ENCODE measurements at places on chromosomes 6 and 20.

DNA sequence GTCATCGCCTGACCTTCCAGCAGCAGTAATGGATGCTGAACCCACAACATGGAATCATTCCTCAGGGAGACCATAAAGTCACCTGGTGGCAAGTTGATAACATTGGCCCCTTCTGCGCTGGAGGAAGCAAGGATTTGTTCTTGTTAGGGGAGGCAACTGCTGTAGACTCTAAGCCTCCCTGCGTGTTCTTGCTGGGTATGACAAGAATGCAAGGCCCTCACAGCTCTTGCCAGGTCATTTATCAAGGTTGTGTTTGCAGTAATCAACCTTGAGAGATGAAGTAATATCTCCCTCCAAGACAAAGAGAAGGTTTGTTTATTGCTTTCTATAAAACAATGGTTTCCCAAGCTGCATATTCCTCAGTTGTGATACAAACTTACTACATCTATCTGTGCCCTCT is 80.9 kb downstream of the PERP start:
- no peak for DNase-seq

DNA sequence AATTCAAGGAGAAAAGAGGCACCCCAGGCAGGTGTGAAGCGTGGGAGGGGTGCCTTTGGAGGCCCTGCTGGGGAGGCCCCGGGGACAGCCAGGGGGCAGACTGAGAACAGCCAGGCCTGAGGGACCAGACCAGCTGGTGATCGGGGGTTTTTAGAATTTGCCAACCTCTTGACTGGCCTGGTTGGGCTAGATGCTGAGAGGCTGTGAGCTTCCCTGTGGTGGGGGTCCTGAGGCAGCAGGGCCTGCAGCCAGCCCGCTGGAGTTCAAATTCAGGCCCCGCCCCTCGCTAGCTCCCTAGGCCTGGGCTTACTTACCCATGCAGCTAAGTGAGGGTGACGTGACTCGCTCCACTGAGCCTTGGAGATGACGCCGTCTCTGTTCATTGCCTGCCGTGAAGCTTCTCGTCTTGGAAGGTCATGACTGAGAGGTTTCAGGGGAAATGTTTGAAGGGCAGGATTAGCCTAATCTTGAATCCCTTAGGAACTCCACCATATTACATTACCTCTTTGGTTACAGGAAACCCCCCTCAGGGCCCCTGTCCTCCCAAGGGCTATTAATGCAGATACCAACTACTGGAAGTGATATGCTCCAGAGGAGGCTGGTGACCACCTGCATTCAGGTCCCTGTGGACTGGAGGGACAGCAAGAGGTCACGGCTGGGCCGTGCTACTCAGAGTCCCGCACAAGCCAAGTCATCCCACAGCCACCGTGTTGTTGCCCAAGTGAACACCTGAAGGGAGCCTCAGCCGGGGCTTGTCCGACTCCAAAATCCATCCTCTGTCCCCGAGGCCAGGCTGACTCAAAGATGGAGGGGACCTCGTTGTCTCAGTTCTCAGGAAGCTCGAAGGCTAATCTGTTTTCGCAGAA is 73.9 kb upstream of the DUSP22 start:
- DNase-seq, result peak; percentile 87

DNA sequence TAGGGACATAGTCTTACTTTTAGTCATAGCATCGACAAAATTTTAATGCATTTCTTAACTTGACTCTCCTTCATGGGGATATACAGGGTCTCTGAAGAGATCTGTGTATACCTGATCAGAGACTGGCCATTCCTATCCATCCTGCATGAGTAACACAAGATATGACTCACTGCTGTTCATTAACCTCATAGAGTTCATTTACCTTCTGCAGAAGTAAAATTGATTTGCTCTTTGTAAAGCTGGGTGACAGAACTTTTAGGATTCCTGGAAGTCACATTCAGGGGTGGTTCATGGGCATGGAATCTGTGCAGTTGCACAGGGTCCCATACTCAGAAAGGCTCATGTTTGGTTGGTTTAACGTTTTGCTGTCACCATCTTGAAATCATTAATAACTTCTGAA is 53.2 kb downstream of the PDE7B start:
- DNase-seq, result no peak

GRCh38 chr6:56334937-56335336 is 87.6 kb upstream of the COL21A1 start:
- DNase-seq, result no peak

DNA sequence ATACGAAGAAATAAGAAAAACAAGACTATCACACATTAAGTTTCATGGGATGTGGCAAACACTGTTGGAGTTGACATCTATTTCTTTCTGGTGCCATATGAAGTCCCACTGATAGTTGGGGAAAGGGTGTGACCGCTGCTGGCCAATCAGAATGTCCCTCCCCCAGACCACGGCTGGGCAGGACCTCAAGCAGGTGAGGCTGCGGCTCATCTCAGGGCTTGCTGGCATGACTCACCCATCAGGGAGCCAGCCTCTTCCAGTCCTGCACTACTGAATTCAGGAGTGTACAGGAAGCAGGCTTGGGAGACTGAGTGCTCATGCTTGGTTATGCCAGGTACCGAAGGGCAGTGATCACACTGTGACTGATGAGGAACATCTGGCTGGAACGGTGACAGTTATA is 18.9 kb downstream of the PREP start:
- no peak for DNase-seq

GRCh38 chr6:56682635-56683034 is 39.9 kb upstream of the DST start:
- DNase-seq, result no peak

GRCh38 chr20:52083627-52084232 is 107.8 kb downstream of the ZFP64 start:
- DNase-seq, result peak; percentile 64

DNA sequence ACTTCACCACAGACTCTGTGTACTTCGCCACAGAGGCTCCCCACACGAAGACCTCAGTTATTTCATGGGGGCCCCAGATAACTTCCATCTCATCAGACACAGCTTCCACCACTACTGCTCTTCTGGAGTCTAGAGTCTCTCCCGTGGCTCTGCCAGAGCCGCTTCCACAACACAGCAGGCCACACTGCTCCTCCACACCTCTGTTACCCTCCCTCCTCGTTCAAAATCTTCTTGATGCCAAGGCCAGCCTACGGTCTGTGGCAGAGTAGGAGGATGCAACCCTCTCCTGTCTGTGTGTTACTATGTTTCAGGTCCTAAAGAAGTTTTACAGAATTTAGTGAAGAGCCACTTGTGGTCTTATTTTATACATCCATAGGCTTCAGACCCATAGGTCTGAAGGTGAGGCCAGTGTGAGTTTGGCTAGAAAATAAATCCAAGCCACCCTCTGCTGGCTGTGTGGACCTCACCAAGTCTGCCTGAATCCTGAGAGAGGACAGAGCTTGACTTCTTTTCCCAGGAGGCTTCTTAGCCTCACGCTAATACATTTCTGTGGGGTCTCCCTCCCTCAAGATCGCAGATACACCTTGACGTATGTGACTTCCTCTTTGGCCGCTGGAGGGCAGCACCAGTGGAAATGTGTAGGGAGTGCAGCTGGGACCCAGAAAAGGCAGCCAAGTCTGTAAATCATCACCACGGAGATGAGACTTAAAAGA is 197.7 kb downstream of the FAXC start:
- peak; percentile 45 for DNase-seq

- DNase-seq, result no peak
Observed at GRCh38 chr6:56575736-56576135, 67.0 kb downstream of the DST start.

DNA sequence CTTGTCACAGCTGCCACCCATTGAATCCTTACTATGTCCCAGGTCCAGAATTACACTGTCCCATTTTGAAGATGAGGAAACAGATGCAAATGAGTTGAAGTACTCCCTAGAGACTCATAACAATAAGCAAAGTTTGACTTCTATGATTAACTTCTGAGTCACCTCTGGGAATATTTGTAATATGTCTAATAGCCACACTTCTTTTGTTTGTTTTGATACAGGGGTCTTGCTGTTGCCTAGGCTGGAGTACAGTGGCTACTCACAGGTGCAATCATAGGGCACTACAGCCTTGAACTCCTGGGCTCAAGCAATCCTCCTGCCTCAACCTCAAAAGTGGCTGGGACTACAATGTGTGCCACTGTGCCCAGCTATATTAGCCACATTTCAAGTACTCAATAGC is 11.4 kb upstream of the SOX12 start:
- DNase-seq, result no peak

- no peak for DNase-seq
Observed at GRCh38 chr20:23582293-23582692, 14.0 kb upstream of the CST9L start.

- no peak for DNase-seq
Observed at GRCh38 chr6:143397227-143398222, 53.0 kb downstream of the ADAT2 start.

- DNase-seq, result no peak
Observed at GRCh38 chr20:44552950-44553908, 29.1 kb upstream of the PKIG start.

DNA sequence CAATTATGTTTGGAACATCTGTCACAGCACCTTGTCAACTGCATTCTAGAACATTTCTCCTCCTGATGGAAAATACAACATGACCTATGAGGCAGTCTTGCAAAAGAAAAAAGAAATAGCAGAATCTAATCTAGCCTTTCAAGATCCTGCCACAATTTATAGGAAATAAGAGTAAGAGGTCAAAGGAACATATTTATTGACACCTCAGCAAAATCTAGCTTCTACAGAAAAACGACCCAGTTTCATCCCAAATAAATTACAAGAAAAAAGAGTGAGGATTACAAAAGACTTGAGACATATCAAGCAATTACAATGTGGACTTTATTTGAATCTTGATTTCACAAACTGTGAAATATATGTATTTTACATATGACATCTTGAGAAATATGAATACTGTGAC is 4.2 kb downstream of the FBXO9 start:
- no peak for DNase-seq

GRCh38 chr6:18488526-18489270 is 101.5 kb downstream of the RNF144B start:
- no peak for DNase-seq

DNA sequence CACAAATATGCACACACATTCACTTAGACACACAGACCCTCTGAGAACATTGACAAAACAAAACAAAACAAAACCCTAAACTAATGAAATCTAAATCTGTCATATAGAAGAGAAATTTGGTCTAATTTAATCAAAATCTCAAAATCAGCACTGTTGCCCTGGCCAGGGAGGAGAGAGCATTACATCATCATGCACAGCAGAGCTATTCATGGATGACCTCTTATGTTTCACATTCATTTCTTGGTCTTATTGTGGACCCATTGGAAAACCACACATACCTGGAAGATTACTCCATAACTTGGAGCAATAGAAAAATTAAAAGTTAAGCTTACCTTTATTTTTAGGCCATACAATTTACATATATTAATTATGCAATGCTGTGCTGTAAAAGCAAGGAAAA is 1223.6 kb upstream of the GJE1 start:
- no peak for DNase-seq

DNA sequence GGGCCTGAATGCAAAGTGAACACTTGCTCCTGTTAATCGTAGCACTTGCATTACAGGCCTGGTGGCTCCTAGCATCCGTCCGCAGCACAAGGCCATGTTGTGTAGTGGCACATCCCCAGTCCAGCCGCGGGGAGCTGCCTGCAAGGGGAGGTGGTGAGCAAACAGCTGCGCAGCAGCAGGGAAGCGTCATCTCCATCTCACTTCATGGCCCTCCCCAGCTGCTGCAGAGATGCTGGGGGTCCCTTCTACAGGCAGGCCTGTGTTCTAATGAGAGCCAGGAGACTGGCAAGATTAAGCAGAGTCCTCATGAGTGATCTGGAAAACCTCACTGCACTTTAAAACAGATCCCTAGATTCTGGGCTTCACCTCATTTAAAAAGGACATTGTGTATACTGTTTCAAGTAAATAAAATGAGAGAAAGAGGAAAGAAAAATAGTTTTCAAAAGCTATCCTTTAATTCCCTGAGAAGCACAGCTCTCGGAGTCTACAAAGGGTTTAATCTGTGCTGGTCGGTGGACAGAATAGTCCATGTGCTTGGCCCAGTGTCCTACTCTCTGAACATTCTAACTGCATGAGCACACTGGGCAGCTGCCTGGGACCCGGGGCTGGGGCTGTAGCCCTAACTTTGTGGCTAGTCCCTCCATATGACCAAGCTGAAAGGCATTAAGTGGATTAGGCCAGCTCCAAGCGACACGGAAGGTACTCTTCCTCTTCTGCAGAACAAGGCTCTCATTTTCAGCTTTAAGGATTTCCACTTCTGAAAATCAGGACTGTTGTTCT is 125.8 kb downstream of the LY86 start:
- DNase-seq, result no peak

- no peak for DNase-seq
Observed at GRCh38 chr6:156957931-156958547, 180.9 kb downstream of the ARID1B start.

DNA sequence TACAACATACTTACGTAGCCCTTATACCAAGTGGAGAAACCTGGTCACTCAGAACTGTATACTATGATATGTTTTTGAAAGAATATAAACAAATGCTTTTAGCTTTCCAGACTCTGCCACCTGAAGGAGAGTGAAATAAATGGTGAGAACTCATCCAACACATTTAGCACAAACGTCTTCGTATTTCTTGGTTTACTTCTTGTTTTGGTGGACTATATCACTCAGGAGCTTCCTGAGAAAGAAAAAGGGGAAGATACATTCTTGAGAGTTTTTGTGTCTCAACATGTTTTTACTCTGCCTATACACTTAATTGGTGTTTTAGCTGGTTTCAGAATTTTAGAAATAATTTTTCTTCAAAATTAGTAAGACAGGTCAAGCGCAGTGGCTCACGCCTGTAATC is 19.4 kb upstream of the CTAGE9 start:
- no peak for DNase-seq

DNA sequence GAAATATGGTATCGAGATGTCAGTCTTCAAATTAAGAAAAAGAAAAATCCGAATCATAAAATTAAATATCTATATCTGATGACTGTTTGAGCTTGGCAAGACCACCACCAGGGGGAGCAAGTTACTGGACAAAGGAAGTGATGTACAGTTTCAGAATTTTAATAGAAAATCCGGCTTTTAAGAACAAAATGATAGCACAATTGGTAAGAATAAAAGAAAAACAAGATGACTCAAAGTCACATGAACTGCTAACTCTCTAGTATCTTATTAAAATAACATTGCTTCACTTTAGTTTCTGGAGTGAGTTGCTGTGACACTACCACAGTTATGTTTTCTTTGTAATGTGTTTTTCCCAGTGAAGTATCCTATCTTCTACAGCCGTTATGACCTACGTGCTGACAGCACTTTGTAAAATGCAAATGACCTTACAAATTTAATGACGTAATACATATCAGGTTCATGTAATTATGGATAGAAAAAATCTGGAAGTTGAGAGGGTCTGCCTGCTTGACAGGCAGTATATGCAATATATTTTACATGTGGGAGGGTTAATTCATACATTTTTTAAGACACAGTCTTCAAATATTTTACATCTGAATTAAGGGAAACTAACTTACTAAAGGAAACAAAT is 405.3 kb upstream of the HS3ST5 start:
- peak; percentile 48 for DNase-seq

DNA sequence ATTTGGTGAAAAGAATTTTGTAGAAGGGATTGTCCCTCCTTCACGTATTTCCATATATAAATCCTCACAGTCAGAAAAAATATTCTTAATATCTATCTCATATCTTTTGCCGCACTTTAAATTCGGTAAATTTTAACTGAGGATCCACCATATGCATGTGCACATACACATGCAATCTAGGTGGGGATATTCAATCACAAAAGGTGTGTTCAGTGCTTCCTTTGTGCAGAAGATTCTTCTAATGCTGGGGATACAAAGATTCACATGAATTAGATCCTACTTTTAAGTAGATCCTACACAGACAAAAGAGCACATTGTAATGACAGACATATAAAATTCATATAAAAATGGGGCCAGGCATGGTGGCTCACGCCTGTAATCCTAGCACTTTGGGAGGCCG is 13.6 kb upstream of the HLA-DRB1 start:
- DNase-seq, result no peak

GRCh38 chr20:24049081-24049480 is 60.5 kb upstream of the GGTLC1 start:
- DNase-seq, result no peak
